ENCODE measurements at places on chromosomes 5 and 9.

- peak; percentile 55 for DNase-seq
These were observed 86.5 kb upstream of the ATP10B start for GRCh38 chr5:160938532-160938931.

DNA sequence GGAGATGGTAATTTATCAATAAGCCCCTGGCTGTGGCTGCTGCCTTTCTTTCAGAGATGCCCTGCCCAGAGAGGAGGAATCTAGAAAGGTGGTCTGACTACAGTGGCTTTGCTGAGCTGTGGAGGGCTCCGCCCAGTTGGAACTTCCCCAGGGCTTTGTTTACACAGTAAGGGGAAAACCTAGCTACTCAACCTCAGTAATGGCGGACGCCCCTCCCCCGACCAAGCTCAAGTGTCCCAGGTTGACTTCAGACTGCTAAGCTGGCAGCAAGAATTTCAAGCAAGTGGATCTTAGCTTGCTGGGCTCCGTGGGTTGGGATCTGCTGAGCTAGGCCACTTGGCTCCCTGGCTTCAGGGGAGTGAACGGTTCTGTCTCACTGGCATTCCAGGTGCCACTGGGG, 865.4 kb upstream of the ACO1 start:
- no peak for DNase-seq

DNA sequence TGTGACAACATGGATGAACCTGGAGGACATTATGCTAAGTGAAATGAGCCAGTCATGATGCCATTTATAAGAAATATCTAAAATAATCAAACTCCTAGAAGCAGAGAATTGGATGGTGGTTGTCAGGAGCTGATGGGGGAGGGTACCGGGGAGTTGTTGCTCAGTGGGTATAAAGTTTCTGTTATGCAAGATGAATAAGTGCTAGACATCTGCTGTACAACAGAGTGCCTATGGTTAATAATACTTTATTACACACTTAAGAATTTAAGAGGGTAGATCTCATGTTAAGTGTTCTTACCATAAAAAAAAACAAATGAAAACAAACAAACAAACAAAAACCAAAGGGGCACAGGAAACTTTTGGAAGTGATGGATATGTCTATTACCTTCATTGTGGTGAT, 13.0 kb upstream of the CCDC69 start:
- DNase-seq: no peak

DNA sequence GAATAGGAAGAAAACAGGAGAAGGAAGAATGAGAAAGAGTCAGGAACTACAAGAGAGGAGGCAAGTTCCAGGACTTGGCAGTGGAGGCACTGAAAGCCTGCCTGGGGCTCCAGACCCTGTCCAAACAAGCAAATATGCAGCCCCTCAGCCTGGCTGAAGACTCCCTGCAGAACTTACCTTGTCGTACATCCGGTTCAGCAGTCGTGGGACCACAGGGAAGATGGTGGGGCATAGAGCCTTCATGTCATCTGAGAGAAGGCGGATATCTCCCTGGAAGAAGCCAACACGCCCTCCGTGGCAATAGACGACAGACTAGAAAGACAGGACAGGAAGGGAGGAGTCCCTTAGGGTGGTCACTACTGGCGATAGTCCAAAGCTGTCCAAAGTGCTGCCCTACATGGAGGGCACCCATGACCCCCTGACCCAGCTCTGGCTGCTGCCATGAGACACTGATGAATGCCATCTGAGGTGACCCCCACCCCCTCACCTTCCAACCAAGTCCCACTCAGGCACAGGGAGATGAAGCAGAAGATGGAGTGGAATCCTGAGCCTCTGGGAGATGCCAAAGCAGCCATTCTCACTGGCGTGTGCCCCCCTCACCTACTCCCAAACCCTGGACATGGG, 27.7 kb upstream of the MEIKIN start:
- no peak for DNase-seq

DNA sequence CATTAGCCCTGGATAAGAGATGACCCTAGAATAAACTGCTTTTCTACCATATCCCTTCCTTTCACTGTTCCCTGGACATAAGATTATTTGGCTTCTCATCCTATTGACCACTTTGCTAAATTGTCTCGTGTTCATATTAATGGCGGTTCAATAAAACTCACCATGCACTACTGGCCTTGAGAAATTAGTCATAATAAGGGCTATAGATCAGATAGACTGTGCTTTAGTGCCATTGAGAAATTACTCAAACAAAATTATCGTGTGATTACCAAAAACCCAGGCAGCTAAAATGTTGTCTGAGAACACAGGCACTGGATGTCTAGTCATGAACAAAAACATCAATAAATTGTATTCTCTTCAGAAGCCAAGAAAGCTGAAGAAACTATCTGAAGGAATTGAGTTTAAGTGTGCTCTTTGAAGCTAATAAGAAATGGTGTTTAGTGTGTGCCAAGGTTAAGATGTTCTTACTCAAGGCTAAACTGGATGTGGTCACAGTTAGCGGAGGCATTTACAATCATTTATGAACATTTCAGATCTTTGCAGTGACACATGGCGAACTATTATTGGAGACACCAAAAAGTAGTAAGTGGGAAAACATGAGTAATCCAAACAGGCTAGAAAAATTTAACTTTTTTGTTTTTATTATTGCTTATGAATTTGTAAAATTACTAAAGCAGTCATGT, 460.4 kb upstream of the RORB start:
- no peak for DNase-seq

- no peak for DNase-seq
These were observed 180.3 kb downstream of the C9orf152 start for GRCh38 chr9:110027671-110028081.

DNA sequence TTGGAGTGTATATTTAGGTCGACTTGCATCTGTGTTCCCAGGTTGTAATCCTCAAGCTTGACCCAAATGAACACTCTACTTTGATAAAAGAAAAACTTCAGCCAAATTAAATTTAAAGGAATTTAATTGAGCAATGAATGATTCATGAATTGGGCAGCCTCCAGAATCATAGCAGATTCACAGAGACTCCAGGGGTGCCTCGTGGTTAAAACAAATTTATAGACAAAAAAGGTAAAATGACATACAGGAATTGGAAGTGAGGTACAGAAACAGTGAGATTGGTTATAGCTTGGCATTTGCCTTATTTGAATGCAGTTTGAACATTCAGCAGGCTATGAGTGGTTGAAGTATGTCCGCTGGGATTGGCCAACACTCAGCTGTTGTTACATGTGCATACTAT, 21.6 kb upstream of the SPATA31D4 start:
- DNase-seq: no peak

DNA sequence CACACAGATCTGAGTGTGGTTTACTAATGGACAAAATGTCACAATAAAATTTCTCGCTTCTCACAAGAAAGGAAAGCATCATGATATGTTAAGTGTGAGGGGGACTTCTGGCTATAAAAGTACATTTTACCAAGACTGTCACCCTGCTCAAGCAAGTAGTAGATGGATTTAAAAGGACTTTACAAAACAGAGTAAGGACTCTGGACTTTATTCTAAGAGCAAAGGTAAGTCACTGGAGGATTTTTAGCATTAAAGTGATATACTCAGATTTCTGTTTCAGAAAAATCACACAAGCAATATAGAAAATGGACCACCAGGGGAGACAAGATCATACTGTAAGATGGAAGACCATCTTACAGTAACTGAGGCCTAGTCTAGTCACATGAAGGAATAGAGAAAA, 19.7 kb downstream of the FANCC start:
- no peak for DNase-seq

GRCh38 chr5:961711-962240, 46.8 kb upstream of the NKD2 start:
- no peak for DNase-seq

DNA sequence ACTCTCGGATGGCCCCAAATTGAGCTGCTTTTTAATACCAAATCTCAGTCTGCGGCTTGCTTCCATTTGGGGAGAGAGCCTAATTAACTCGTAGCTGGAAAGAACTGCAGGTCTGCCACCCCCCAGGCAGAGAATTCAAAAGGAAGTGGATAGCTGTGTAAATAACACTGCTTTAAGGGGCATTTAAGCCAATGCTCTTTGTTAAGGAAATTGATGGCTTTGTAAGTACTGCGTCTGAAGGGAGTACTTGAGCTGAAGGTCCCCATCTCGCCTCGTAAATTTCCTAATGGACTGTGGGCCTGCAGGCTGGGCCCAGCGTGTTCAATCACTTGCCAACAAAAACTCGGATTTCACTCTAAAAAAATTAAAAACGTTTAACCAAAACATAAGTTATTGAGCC, 132.7 kb downstream of the PAPPA start:
- no peak for DNase-seq

- DNase-seq: no peak
These were observed 238.1 kb downstream of the CETN3 start for GRCh38 chr5:90171466-90171865.

DNA sequence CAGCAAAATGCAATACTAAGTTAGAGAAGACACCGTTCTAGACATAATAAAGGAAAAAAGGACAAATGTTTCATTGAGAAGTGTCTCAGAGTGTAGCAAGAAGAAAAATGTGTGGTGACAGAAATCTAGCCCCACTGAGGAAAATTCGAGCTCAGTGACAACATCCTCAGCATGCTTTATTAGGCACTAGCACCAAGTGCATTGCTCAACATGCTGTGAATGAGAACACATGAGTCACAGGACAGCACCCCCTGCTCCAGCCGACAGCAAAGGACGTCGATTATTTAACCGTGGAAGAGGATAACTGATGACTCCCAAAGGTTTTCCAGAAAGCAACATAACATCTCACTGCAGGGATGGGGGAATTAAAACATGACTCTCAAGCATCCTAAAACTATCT, 182.7 kb downstream of the GNAQ start:
- no peak for DNase-seq

- no peak for DNase-seq
These were observed 154.0 kb upstream of the ADAMTSL1 start for GRCh38 chr9:18319918-18320445.

GRCh38 chr5:62314213-62314830, 8.3 kb downstream of the KIF2A start:
- DNase-seq: no peak

DNA sequence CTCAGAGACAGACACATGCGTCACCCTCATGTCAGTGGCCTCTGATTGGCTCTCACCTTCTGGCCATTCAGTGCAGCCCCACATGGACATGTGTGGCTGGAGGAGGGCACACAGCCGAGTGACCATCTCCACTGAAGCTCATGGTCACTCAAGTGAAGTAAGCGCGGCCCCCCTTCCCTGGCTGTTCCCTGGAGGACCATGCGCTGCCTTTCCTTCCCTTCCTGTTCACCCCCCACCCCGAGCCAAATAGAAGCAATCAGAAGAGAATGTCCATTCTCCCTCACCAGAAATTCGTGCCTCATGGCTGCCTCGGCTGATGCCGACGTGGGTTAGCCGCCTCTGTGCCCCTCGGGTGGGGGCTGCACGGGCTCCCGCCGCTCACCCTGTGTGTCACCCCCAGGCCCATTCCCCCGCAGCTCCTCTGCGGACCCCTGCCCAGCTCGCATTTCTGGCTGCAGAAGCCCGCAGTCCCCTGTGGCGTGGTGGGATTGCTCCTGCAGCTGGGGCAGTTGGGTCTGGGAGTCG, 12.5 kb upstream of the COL5A1 start:
- no peak for DNase-seq

- peak; percentile 29 for DNase-seq
These were observed 173.8 kb downstream of the PCSK1 start for GRCh38 chr5:96259151-96259772.

DNA sequence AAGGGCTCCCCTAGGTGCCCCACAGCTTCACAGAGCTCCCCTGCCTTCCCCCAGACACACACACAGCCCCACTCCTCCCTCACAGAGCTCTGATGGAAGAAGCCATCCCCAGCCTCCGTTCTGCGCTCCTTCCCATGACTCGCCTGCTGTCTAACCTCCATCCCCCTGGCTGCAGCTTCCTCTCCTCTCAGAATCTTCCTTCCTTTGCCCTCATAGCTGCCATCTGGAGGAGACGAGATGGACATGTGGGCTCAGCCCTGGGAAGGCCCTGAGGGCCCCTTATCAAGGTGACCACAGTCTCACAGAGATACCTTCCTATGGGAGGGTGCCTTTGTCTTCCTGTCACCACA, 94.3 kb downstream of the PCDH1 start:
- no peak for DNase-seq

- no peak for DNase-seq
These were observed 2.5 kb downstream of the IL33 start for GRCh38 chr9:6218099-6218502.

- no peak for DNase-seq
These were observed 2003.8 kb upstream of the CDH9 start for GRCh38 chr5:29042152-29042551.

DNA sequence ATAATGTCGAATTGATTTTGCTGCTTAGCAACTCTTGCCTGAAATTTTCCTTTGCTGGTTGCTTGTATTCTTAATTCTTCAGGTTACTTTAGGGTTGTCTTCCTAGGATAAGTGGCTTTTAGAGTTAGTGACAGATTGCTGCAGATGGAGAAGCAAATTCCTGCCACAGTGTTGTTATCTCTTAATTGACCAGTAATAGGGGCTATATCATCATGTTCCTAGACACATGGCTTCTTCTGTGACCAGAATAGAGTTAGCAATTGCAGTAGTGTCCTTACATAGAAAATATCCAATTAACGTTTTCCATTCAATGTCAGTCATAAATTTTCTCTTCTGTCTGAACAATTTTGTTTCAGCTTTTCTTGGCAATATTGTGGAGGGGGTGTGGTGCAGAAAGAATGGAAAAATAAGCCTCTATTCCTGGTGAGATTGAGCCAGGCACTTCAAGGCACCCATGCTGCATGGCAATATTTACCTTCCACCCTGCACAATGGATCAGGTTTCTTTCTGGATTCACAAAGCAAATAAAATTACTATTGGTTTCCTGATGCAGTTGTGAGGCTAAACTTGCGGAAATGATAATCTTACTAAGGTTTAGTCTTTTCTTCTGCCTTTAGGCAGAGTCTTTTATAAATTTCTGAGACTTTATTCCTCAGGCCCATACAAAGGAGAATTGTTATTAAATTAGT, 1481.5 kb downstream of the EFNA5 start:
- no peak for DNase-seq

DNA sequence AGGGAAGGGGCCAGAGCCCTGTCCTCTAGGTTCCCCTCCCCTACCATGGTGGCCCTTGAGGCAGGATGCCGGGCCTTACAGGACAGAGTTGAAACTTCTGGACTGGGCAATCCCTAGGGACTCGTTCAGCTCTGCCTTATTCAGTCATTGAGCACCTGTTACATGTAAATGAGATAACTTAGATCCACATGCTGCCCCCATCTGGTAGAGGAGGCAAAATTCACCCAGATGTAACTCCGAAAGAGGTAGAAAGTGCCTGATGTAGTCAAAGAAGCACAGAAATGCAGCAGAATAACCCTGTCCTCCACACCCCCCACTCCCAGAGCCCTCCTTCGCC, 1.5 kb downstream of the GGTA1 start:
- peak; percentile 27 for DNase-seq

DNA sequence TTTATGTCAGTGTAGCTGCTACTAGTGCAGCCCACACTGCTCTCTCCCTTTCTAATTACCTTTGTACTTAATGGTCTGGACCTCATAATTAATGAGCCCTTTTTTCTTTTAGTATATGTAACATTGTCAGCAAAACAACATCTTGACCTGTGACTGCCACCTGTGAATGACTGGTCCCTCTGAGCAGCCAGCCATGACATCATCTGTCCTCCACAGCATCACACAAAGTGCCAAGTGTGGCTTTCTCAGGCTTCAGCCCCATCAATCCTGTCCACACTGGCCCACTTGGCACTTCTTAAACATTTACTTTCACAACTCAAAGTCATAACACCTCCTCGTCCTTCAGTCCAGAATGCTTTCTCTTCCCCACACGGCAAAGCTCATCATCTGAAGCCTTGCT, 104.7 kb downstream of the GPR21 start:
- no peak for DNase-seq

GRCh38 chr5:125786021-125786420, 637.2 kb upstream of the GRAMD2B start:
- no peak for DNase-seq
